ENCODE measurements at places on chromosomes 5 and 9.

DNA sequence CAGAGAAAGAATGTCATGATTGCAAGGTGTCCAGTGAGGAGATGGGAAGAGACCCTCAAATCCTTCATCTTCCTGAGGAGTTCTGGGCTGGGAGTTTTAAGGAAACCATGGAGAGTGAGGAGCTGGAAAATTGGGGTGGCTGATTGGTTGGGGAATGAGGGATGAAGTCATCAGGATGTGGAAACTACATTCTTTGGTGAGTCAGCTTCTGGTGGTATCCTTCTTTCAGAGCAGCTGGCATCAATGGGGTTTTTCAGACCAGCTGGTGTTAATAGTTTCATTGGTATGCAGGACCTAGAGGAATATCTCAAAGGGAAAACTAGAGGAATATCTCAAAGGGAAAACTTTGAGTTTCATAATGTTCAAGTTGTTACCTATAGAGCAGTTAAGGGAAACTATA is 45.2 kb downstream of the RNF180 start:
- no peak for DNase-seq

DNA sequence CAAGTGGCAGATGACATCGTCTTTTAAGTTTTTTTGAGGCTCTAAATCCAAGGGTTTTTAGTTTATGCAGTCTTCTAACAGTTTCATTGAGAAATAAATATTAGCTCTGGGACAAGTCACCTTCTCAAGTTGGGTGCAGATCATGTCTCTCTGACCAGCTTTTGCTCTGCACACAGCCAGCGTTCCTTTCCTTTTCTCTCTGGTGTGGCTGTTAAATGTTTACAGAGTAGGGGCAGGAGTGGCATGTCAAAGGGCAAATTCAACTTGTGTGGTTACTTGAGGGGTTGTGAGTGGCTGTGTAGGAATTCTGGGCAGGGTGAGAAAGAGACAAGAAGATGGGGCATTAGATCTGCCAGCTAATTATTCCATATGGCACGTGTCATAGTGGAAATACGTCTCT is 187.5 kb upstream of the HMHB1 start:
- no peak for DNase-seq

GRCh38 chr9:135670721-135671590 is 7.8 kb downstream of the LCN9 start:
- DNase-seq, result peak; percentile 37

GRCh38 chr5:139376364-139376763 is 6.7 kb downstream of the SLC23A1 start:
- DNase-seq, result no peak

GRCh38 chr9:3751125-3751758 is 225.4 kb upstream of the RFX3 start:
- no peak for DNase-seq

DNA sequence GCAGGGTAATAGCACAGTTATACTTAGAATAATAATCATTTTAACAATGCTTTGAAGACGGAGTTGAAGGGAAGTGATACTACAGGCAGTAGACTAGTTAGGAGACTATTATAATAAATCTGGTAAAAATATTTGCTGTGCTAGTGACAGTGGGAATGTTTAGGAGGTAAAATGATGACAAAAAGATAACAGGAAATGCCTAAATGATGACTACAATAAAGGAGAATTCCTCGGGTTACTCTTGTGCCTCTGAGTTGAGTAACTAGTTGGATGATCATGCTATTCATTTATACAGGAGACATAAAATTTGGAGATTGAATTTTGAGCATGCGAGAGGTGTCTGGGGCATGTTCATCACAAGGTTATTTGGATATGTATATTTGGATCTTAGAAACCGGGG is 32.2 kb upstream of the PAM start:
- no peak for DNase-seq

- no peak for DNase-seq
Measured at GRCh38 chr5:28165096-28165495, 1126.7 kb upstream of the CDH9 start.

GRCh38 chr9:20990867-20991266 is 40.6 kb downstream of the HACD4 start:
- no peak for DNase-seq

GRCh38 chr5:154058055-154059038 is 19.6 kb downstream of the MFAP3 start:
- DNase-seq, result no peak

GRCh38 chr5:56647099-56647850 is 168.1 kb upstream of the MAP3K1 start:
- no peak for DNase-seq

GRCh38 chr5:1311439-1312055 is 16.7 kb upstream of the TERT start:
- DNase-seq, result no peak

DNA sequence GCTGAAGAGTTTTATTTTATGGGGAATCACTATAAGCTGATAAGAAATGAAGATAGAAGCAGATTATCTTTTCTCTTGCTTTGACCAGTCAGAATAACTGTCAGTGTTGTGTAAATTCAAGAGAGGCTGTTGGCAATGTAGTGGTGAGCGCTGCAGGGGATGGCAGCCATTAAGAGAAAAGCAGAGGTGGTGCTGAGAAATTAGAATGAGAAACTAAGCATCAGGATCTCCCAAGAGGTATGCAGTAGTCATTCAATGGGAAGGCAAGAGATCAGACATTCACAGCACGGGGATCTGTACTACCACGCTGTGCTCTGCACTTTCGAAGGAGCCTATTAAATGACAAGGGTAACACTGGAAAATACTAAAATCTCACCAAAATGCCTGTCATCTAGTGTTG is 768.5 kb upstream of the ACO1 start:
- DNase-seq, result no peak

DNA sequence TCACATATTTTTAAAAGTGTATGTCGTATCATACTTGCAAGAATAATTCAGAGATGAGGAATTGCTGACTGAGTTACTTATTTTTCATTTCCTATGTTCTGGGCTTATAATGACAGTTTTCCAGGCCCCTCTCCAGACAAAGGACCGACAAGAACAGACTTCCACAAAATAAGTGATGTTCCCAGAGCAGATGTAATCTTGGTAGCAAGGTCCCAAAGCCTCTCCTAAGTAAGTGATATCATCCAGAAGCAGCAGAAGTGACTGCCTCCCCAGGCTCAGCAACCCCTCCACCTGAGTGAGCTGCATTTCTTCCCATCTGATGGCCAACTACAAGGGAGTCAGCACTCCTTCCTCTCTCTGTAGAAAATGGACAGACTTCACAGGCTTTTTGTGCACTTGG is 57.1 kb downstream of the SEMA6A start:
- no peak for DNase-seq

GRCh38 chr5:64149268-64149667 is 16.4 kb upstream of the RNF180 start:
- no peak for DNase-seq

GRCh38 chr9:123568691-123569688 is 213.0 kb downstream of the CRB2 start:
- DNase-seq, result no peak

GRCh38 chr5:80139466-80139972 is 104.4 kb downstream of the THBS4 start:
- no peak for DNase-seq

- DNase-seq, result no peak
Measured at GRCh38 chr5:176793343-176793699, 17.0 kb upstream of the UNC5A start.

GRCh38 chr5:116944183-116944582 is 369.6 kb upstream of the SEMA6A start:
- no peak for DNase-seq

DNA sequence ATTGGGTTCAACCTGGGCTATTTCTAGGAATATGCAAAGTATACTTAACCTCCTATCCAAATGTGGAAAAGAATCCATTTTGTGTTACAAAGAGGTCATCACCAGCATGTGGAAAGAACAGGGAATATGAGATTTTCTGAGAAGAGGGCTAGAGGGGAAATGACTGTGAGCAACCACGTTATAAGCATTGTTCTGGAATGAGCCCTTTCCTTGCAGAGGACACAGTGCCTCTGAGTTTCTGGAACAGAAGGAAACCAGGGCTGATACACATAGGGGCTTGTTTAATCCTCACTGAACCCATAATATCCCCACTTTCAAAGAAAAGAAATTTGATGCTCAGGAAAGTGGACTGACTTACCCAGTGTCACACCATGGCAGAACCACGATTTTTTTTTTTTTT is 53.0 kb downstream of the SFXN1 start:
- DNase-seq, result no peak

DNA sequence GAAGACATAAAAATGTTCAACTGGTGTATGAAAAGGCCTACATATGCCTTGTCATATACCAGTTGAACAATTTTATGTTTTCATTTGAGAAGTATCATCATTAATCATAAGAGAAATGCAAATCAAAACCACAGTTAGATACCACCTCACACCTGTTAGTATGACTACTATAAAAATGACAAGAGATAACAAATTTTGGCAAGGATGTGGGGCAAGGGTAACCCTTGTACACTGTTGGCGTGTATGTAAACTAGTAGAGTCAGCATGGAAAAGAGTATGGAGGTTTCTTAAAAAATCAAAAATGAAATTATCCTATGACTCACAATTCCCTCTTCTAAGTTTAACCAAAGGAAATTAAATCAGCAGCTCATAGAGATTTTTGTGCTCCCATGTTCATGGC is 250.4 kb upstream of the ST8SIA4 start:
- no peak for DNase-seq

DNA sequence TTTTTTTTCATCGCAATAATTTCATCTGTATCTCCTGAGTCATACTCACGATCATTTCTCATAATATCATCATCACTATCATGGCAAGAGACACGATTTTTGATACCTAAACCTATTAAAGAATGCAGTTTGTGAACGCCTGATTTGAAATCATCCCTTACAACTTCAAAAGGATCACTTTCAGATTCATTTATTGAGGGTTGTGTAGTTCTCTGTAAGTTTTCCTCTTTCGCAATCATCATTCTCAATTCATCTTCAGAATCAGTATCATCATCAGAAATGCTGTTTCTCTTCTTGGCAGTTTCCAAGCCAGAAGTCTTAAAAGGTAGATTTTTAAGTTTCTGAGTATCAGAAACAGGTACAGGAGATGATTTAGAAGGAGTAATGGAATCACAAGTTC is 9.7 kb downstream of the NOL8 start:
- DNase-seq, result no peak

- DNase-seq, result no peak
Measured at GRCh38 chr9:78982849-78983248, 588.9 kb upstream of the TLE4 start.

- DNase-seq, result no peak
Measured at GRCh38 chr5:155936520-155937406, 390.2 kb upstream of the SGCD start.

DNA sequence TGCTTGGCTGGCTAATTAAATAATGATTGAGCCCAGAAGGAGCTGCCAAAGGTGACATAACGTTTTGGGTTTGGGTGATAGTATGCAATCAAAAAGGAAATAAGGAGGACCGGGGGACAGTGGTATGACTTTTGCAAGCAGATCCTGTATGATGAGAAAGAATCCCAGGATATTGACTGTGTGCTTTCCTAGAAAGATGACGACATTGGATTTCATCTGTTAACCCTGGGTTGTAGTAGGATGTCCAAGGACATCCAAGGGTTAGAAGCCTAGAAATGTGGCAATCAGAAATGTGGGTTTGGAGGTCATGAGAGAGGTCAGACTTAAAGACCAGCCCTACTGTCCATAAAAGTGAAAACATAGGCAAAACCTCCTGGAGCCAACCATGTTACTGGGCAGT is 50.3 kb upstream of the HMHB1 start:
- no peak for DNase-seq
